ENCODE measurements at places on chromosomes 7 and 10.
A peak's percentile ranks its signal among the peaks of the same experiment; 100 is the strongest.

GRCh38 chr10:133096616-133097269 lies 9.0 kb downstream of the ADGRA1 start:
- no peak overlapping the region for H3K27ac ChIP-seq
- H3K4me1 ChIP-seq, result no peaks in the 10 kb centered on the region
- H3K27me3 ChIP-seq, result no peaks in the 10 kb centered on the region
- no peak for DNase-seq
- no peak overlapping the region for H3K4me3 ChIP-seq

DNA sequence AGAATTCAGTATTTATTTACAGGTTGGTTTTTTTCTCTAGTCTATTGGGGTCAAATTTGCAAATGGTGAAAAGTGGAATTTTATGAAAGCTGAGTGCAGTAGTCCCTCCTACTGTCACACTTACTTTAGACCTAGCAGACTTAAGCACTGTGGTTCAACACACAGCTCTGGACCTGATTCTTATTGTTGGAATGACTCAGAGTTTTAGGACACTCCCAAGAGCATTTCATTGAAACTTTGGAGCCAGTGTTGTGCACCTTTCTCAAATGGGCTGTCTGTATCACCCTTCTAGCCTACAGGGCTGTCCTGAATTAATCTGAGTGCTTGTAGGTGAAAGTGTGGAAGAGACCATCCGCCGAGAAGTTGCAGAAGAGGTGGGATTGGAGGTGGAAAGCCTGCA lies 16.1 kb downstream of the NUDT13 start:
- H3K27ac ChIP-seq, result no peak overlapping the region
- peaks cover 2% of the 10 kb centered on the region for H3K36me3 ChIP-seq
- no peaks in the 10 kb centered on the region for H3K27me3 ChIP-seq
- H3K4me3 ChIP-seq, result no peak overlapping the region

DNA sequence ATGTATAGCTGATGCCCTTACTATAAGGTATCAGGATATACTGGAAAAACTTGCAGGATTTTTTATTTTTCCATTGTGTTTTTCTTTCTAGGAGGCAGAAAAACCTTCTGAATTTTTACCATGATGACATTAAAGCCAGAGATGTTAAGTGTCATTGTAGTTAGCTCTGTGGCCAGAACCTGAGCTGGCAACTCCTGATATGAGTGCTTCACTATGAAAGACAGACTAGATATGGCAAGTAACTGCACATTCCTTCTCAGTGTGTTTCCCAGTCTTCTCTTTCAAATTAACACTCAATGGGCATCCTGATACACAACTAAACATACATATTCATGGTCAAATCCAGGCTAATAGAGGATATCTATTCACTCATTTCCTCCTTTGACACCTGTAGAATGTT lies 166.2 kb downstream of the CTTNBP2 start:
- H3K4me3 ChIP-seq, result no peak overlapping the region
- H3K27ac ChIP-seq, result no peak overlapping the region
- H3K36me3 ChIP-seq, result no peaks in the 10 kb centered on the region
- no peaks in the 10 kb centered on the region for H3K4me1 ChIP-seq
- no peaks in the 10 kb centered on the region for H3K27me3 ChIP-seq

- no peaks in the 10 kb centered on the region for H3K27me3 ChIP-seq
- DNase-seq, result no peak
- no peaks in the 10 kb centered on the region for H3K36me3 ChIP-seq
- H3K27ac ChIP-seq, result no peak overlapping the region
- no peak overlapping the region for H3K4me3 ChIP-seq
Observed at GRCh38 chr10:1280466-1281404, 224.6 kb downstream of the WDR37 start.

DNA sequence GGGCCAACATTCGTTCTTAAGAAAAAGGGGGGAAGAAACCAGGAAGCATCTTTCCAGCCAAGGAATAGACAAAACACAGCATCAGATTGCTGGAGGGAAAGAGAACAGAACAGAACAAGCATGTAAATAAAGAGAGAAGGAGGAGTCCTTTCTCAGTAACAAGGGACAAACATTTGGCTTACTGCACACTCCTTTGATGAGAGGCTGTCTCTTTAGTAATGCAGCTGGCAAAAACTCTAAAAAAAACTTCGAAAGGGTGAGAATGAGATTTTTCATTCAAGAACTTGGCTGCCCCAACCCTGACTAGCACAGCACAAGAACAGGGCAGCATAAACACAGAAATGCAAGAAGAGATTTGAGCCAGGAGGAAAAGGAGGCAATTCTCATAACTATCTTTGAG lies 38.9 kb upstream of the IL6 start:
- H3K27me3 ChIP-seq, result peaks cover 7% of the 10 kb centered on the region
- H3K4me3 ChIP-seq, result no peak overlapping the region
- no peaks in the 10 kb centered on the region for H3K36me3 ChIP-seq
- H3K27ac ChIP-seq, result no peak overlapping the region
- no peak for DNase-seq

- DNase-seq, result peak; percentile 81
- H3K4me1 ChIP-seq, result peaks cover 65% of the 10 kb centered on the region
- H3K36me3 ChIP-seq, result peaks cover 6% of the 10 kb centered on the region
- no peaks in the 10 kb centered on the region for H3K27me3 ChIP-seq
Observed at GRCh38 chr10:79266543-79267312, 80.5 kb upstream of the PPIF start.

- DNase-seq, result no peak
- H3K4me1 ChIP-seq, result no peaks in the 10 kb centered on the region
- H3K27ac ChIP-seq, result no peak overlapping the region
- H3K27me3 ChIP-seq, result no peaks in the 10 kb centered on the region
- H3K4me3 ChIP-seq, result no peak overlapping the region
Observed at GRCh38 chr7:19030281-19030680, 87.2 kb downstream of the TWIST1 start.

DNA sequence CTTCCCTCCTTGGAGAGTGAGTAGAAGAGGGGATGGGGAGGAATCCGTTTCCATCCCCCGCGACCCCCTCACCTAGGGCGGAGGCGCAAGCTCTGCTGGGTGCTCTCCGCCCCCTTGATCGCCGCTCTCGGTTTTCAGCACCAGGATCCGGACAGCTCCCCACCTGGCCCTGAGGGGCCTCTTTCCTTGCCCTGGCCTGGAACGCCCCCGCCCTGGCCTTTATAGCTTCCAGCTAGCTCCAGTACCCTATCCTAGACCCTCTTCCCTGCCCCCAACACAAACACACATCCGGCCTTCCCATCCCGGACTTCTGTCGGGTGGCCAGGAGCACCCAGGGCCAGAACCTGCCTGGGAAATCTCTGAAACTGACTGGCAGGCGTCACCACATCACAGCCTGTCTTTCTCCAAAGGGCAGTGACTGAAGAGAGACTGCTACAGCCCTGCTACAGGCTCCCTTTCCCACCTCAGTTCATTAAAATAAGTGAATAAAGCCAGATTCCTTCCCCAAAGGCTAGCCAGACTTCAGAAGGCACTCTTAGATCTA lies 72.3 kb upstream of the LEP start:
- no peak overlapping the region for H3K27ac ChIP-seq
- peaks cover 23% of the 10 kb centered on the region for H3K27me3 ChIP-seq
- H3K4me1 ChIP-seq, result no peaks in the 10 kb centered on the region
- H3K36me3 ChIP-seq, result no peaks in the 10 kb centered on the region
- no peak for DNase-seq
- no peak overlapping the region for H3K4me3 ChIP-seq

- H3K27ac ChIP-seq, result no peak overlapping the region
- peaks cover 37% of the 10 kb centered on the region for H3K4me1 ChIP-seq
- H3K27me3 ChIP-seq, result no peaks in the 10 kb centered on the region
- H3K36me3 ChIP-seq, result no peaks in the 10 kb centered on the region
- DNase-seq, result no peak
- no peak overlapping the region for H3K4me3 ChIP-seq
Observed at GRCh38 chr7:150400008-150400787, 21.1 kb downstream of the ZNF775 start.

- no peak overlapping the region for H3K4me3 ChIP-seq
- DNase-seq, result no peak
- no peak overlapping the region for H3K27ac ChIP-seq
- H3K27me3 ChIP-seq, result no peaks in the 10 kb centered on the region
- H3K4me1 ChIP-seq, result no peaks in the 10 kb centered on the region
- no peaks in the 10 kb centered on the region for H3K36me3 ChIP-seq
Observed at GRCh38 chr7:21844742-21845141, 101.0 kb downstream of the CDCA7L start.

DNA sequence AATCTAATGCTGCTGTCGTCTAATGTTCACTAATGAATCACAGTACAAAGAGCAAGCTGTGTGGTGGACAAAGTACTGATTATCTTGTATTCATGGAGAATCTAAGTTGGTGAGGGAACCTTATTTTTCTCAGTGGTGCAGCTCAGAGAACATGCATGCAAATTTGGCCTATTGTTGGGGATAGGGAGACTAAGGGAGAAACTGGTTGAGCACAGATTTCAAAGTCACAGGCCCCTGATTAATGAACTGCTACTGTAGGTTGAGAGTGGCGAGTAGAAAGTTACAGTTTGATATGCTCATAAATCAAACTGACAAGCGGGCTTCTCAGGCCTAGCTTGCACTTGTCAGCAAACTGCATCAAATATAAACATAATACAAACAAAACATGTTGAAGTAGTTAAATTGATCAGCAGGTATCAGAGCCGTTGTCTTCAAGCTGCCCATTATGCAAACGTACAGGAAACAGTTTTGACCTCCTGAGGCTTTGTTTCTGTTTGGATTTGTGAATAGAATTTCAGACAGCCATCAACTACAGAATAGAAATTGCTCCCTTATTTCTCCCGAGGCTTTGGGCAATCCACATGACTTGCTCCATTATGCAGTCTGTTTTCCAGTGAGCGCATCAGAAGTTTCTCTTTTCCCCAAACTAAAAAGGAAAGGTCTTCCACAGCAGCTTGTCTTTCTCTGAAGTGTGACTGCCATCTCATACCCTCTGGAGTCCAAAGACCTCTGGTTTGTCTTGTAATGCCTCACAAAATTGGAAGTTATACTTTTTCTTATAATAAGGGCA lies 215.8 kb downstream of the FOXP2 start:
- no peaks in the 10 kb centered on the region for H3K4me1 ChIP-seq
- H3K36me3 ChIP-seq, result no peaks in the 10 kb centered on the region
- H3K27me3 ChIP-seq, result no peaks in the 10 kb centered on the region
- no peak overlapping the region for H3K4me3 ChIP-seq
- no peak overlapping the region for H3K27ac ChIP-seq

GRCh38 chr10:103188853-103189252 lies 4.2 kb downstream of the NT5C2 start:
- no peak for DNase-seq
- no peak overlapping the region for H3K4me3 ChIP-seq
- H3K27ac ChIP-seq, result no peak overlapping the region
- H3K27me3 ChIP-seq, result no peaks in the 10 kb centered on the region
- H3K4me1 ChIP-seq, result peaks cover 7% of the 10 kb centered on the region

- H3K27ac ChIP-seq, result no peak overlapping the region
- no peaks in the 10 kb centered on the region for H3K36me3 ChIP-seq
- H3K27me3 ChIP-seq, result no peaks in the 10 kb centered on the region
- H3K4me3 ChIP-seq, result no peak overlapping the region
Observed at GRCh38 chr7:85669225-85669624, 482.4 kb upstream of the SEMA3D start.

DNA sequence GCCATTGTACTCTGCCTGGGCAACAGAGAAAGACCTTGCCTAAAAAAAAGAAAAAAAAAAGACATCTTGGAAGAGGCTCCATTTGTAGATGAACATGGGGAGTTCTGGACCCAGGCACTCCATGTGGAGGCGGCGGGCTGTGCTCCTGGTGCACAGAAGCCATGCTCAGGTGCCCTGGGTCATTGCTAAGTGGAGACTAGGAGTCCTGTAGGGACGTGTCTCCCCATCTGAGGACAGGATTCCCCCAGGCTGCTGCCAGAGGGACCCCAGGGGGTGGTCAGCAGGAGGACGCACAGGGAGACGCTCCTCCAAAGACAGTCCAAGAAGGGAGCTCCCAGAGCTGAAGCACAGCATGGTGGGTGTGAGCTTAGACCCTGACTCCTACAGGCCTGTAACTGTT lies 34.3 kb downstream of the SBDS start:
- H3K36me3 ChIP-seq, result peaks cover 17% of the 10 kb centered on the region
- no peaks in the 10 kb centered on the region for H3K27me3 ChIP-seq
- no peaks in the 10 kb centered on the region for H3K4me1 ChIP-seq
- no peak for DNase-seq
- H3K27ac ChIP-seq, result no peak overlapping the region

- no peaks in the 10 kb centered on the region for H3K27me3 ChIP-seq
- peaks cover 6% of the 10 kb centered on the region for H3K4me1 ChIP-seq
- no peaks in the 10 kb centered on the region for H3K36me3 ChIP-seq
- H3K27ac ChIP-seq, result no peak overlapping the region
- H3K4me3 ChIP-seq, result no peak overlapping the region
Observed at GRCh38 chr7:5827755-5828154, 46.3 kb upstream of the RNF216 start.

GRCh38 chr7:150567169-150567568 lies at the start of gene GIMAP4:
Gene GIMAP4 (plus strand): TSS chr7:150567390. CDS start chr7:150569902, 2,512 bp downstream.
- H3K4me3 ChIP-seq, result peak within 1 kb of the TSS; percentile 51
- H3K36me3 ChIP-seq, result no peaks in the 10 kb centered on the region

- H3K4me1 ChIP-seq, result no peaks in the 10 kb centered on the region
- no peak overlapping the region for H3K4me3 ChIP-seq
- DNase-seq, result no peak
- no peaks in the 10 kb centered on the region for H3K36me3 ChIP-seq
- H3K27ac ChIP-seq, result no peak overlapping the region
Observed at GRCh38 chr10:43155741-43156140, 17.5 kb downstream of the CSGALNACT2 start.

GRCh38 chr7:123961771-123962170 lies 36.7 kb downstream of the SPAM1 start:
- no peak for DNase-seq
- no peak overlapping the region for H3K27ac ChIP-seq
- no peaks in the 10 kb centered on the region for H3K36me3 ChIP-seq
- H3K4me3 ChIP-seq, result no peak overlapping the region
- no peaks in the 10 kb centered on the region for H3K4me1 ChIP-seq

All from GM12878 (cell line).